ENCODE measurements at places on chromosomes 12 and 14. TPM values are rescaled to one million over a fixed set of nuclear protein-coding genes. Genes with fewer than 3 reads are reported as not detected.

DNA sequence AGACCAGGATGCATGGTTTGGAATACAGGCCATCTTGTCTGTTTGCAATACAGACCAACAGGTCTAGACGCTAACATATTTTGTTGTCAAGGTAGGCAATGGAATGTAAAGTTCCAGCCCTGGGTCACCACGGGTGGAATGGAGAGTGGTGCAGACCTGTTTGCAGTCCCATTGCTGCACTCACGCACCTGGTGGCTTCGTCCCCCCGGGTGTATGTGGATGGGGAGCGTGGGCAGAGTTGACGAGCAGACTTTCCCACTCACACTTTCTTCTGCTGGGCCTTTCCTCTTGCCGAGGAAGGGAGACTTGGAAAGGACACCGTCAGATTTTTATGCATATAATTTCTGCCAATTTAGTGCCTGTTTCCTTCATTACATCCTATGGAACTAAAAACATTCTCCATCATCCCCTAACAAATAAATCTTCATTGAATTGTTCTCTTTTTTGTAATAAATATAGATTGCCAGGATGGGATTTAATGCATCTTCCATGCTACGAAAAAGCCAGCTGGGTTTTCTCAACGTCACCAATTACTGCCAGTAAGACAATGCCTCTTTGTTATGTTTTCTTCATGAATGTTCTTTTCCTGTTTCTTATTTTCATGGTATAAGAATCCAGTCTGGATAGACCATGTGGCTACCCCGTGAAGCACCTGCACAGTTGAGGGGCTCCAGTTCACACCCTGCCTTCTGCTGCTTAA is 15.2 kb downstream of the DCAF4 start:
- DNase-seq, result no peak

DNA sequence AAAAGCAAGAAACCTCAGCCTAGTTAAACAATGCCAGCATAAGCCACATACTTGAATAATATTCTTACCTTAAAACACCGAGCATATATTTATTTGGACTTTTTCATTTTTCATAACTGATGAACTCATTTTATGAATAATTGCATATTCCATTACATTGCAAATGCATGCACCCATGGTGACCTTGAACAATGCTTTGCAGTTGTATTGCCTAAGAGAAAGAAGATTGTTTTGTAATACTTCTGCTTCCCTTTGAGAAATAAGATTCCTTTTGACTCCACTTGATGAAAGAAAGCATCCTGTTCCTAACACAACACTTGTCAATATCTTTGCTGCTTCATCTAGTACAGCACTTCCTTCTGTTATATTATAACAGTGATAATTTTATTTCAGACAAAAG is 1182.2 kb downstream of the FLRT2 start:
- no peak for DNase-seq

DNA sequence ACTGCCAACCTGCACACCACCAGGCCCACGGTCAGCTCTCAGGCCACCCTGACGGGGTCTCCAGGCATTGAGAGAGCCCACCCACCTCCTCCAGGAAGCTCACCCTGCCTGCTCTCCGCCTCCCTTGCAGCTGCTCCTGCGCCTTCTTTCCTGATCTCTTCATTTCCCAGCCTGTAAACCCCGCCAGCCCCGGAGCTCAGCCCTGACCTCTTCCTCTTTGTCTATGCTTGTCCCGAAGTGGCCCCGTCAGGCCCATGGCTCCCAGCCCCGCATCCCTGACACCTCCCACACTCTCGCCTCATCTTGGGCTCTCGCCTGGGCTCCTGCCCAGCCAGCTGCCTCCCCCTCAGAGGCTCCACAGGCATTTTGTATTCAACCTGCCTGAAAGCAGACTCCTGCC is 139.3 kb downstream of the CALM1 start:
- DNase-seq, result no peak

- DNase-seq, result no peak
Observed at GRCh38 chr12:100268835-100269564, 2.0 kb downstream of the SCYL2 start.

DNA sequence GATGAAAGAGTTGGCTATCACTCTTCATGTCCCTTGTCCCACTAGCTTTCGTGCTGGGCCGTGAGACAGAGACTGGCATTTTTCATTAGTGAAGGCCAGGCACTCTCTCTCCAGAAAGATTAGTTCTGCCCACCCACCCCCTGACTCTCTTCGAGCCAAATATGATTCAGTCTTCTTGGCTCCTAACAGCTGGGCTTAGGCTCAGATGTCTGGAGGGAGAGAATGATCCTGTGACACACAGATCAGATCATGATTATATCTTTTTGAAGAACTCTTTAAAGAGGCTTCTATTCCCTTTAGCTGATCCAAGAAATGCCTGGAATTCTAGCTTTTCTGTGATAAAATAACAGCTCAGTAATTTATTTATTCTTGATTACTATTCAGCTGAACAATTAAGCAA is 5.2 kb upstream of the GNG2 start:
- DNase-seq, result no peak

GRCh38 chr14:73238941-73239340 is 1.6 kb downstream of the PAPLN start:
- DNase-seq, result no peak

DNA sequence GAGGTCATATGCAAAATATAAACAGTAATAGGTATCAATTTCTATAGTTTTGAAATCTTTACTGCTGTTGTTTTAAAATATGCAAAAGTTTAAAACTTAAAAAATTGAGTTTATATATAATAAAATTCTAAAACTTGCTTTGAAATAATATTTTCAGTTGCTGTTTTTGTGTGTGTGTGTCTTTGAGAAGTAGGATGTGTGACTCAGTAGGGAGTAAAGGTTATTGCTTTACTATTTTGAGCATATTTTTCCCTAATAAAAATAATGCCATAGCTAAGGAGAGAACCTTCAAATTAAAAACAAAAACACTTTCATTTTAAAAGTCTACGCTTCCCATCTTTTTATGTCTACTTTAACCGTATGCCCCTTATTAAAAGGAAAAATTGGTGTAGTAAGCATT is 238.1 kb downstream of the FBXL14 start:
- DNase-seq, result no peak

Gene LRRC43
- total RNA-seq, result not detected

Gene MRPS35
- total RNA-seq, result 53.1 TPM

Data from activated naive CD4-positive, alpha-beta T cell treated with anti-CD3 and anti-CD28 coated beads for 36 hours (primary cell).